ENCODE measurements at places on chromosomes 13 and 19. TPM values are rescaled to one million over a fixed set of nuclear protein-coding genes. Genes with fewer than 3 reads are reported as not detected.

DNA sequence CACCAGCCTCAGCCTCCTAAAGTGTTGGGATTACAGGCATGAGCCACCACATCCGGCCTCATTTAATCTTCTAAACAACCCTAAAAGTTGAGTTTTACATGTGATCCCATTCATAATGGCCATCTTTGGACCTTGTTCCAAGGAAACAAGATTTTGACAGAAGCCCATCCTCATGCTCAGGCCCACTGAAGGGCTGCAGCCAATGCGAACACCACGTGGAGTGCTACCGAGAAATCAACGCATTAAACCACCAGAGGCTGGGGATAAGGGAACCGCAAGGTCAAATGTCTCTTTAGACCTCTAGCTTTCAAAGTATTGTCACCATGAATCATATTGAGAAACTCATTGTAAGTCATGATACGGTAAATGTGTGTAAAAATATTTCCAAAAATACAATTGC lies 49.4 kb upstream of the DOCK9 start:
- H3K27ac ChIP-seq = no peak overlapping the region
- DNase-seq = peak; percentile 30
- H3K4me1 ChIP-seq = no peaks in the 10 kb centered on the region
- H3K36me3 ChIP-seq = no peaks in the 10 kb centered on the region

- H3K27me3 ChIP-seq = no peaks in the 10 kb centered on the region
- H3K36me3 ChIP-seq = peaks cover 88% of the 10 kb centered on the region
- H3K27ac ChIP-seq = peak overlapping the region; percentile 55
Measured at GRCh38 chr19:41298348-41298964, 11.5 kb upstream of the CCDC97 start.

- DNase-seq = no peak
- H3K27me3 ChIP-seq = no peaks in the 10 kb centered on the region
- H3K27ac ChIP-seq = no peak overlapping the region
- no peaks in the 10 kb centered on the region for H3K36me3 ChIP-seq
- peaks cover 7% of the 10 kb centered on the region for H3K4me1 ChIP-seq
Measured at GRCh38 chr19:48728911-48729664, 9.6 kb upstream of the MAMSTR start.

- no peaks in the 10 kb centered on the region for H3K27me3 ChIP-seq
- H3K4me3 ChIP-seq = peak overlapping the region; percentile 69
- peaks cover 90% of the 10 kb centered on the region for H3K4me1 ChIP-seq
- H3K36me3 ChIP-seq = peaks cover 63% of the 10 kb centered on the region
- DNase-seq = peak; percentile 95
Measured at GRCh38 chr13:114110091-114110829, 22.2 kb downstream of the RASA3 start.

GRCh38 chr19:53872762-53873161 lies 5.1 kb downstream of the MYADM start:
- H3K27ac ChIP-seq = peak overlapping the region; percentile 2
- DNase-seq = no peak
- peaks cover 49% of the 10 kb centered on the region for H3K4me1 ChIP-seq
- H3K36me3 ChIP-seq = peaks cover 31% of the 10 kb centered on the region
- H3K4me3 ChIP-seq = no peak overlapping the region
- H3K27me3 ChIP-seq = no peaks in the 10 kb centered on the region

GRCh38 chr19:10184636-10185035 lies 10.1 kb downstream of the DNMT1 start:
- DNase-seq = no peak
- H3K36me3 ChIP-seq = peaks cover 57% of the 10 kb centered on the region
- H3K27me3 ChIP-seq = no peaks in the 10 kb centered on the region
- no peak overlapping the region for H3K27ac ChIP-seq

The YJEFN3 gene
- polyA plus RNA-seq = not detected

The MBD3L2 gene
- polyA plus RNA-seq = not detected
